CD8-positive, alpha-beta memory T cell (primary cell): ENCODE measurements at places on chromosomes 2 and 18.

DNA sequence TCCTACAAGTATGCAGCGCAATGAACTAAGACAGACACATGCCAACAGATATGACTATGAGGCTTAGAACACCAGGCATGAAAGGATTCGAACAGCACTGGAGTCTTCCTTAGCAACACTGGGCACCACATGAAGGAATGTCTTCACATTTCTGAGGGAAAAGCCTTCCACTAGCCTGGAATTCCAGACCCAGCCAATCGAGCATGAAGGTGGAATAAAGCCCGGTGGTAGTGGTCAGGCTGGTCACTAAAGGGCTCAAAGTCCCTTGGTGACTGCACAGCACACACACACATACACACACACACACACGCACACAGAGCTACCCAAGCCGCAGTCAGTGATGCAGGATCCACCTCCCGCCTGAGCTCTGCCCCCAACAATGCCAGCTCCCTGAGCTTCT, 19.7 kb upstream of the SFXN5 start:
- DNase-seq, result no peak

DNA sequence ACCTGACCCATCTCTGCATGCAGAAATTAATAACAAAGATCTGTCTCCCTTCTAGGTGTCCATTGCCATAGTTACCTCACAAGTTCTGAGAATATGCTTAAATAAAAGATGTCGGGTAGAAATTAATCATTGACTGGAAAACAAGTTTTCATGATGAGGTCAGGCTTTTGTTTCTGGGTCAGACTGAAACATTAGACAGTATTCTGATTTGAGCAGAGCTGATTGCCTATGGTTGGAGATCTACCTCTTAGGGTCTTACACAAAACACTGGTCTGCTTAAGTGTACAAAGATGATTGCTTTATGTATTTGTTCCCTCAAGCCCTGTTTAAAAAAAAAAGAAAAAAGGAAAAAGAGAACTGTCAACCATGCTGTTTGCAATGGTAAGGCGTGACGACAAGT, 956.4 kb downstream of the CPS1 start:
- no peak for DNase-seq

DNA sequence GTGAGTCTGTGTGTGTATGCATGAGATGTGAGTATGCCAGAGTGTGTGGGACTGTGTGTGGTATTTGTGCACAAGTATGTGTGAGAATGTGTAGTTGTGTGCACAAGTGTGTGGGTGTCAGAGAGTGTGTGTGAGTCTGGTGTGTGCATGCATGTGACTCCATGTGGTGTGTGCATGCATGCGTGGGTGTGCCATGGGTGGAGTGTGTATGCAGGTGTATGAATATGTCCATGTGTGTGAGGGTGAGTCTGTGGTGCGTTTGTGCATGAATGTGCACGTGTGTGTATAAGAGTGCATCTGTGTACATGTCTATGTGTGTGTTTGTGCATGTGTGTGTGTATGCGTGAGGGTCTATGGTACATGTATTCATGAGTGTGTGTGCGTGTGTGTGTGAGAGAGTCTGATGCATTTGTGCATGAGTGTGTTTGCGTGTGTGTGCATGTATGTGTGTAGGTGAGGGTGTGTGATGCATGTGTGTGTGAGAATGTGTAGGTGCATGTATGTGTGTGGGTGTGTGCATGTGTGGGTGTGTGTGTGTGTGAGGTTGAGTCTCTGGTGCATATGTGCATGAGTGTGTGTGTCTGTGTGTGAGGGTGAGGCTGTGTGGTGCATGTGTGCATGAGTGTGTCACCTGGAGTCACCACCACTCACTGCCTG, 226.8 kb downstream of the LDLRAD4 start:
- no peak for DNase-seq

DNA sequence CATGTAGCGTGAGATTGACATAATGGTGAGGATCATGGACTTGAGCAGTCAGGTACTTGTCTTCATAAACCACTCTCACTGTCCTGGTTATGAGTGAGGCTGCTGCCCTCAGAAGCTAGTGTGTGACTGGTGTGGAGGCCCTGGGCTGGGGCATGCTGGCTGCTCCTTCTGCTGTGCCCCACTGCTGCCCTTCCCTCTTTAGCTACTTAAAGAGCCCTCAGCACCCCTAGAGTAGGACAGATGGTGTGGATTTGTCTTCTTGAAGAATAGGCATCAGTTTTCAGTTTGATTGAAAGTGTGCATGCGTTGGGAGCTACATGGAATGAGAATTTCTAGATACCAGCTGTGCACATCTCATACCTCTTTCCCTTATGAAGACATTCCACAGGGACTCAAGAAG, 15.4 kb downstream of the CPLX4 start:
- no peak for DNase-seq

- DNase-seq, result no peak
Measured at GRCh38 chr2:239696559-239697207, 295.9 kb upstream of the HDAC4 start.

DNA sequence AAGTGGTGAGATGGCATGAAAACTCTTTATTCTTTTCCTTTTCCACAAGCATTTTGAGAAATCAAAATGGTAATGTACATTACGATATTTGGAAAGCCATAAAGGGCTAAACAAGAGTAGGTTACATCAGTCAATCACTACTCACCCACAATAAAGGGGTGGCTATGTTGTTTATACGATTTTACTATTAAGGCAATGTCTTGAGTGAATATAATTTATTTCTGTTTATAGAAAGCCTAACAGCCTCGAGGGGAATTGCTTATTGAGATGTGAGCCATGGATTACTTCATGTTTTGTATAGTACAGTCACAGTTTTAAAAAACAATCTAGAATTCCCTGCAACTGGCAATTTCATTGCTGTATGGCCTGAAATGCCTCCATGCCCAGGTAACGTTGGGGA, 237.5 kb upstream of the RBBP8 start:
- no peak for DNase-seq

DNA sequence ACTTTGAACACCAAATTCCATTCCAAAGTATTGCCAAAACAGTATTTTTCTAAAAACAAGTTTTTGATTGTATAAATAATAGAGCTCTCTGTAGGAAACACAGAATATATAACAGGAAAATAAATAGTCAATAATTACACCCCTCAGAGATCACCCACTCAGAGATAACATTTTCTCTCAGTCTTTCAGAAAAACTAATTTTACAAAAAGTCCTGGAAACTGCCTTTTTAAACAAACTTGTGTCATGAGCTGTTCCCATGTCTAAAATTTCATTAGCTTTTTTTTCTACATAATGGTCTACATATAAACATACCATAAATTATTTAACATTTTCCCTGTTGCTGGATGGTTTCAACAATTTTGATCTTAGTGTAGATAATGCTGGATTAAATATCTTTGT, 1.2 kb upstream of the WDSUB1 start:
- DNase-seq, result no peak

DNA sequence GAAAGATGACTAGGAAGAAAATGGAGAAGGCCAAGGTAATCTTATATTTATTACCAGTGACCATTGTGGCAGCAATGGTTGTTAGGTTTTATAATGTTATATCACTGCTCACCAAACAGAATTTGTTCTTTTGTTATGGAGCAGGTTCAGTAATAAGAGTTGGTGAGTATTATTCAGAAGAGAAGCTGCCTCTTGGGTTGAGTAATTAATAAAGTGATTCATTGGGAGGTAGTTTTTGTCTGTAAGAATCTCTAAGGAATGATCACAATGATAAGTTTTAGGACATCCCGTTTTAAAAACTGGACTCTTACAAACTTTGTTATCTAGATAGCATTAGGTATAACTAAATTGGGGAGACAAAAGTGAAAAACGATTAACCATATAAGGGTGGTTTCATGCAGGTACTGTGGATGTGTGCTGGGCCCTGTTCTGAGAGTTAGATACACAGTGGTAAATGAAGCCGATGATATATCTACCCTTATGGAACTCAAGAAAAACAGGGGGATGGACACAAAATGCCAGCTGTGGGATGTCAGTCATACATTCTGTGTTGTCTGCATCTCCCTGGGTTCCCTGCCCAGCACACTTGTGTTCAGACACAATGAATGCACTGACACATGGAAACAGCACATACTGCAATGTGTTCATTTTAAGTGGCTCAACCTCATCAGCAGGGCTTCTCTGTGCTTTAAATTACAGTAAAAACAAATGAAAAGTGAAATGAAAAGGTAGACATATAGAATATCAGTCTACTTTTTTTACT, 7.5 kb downstream of the MAP4K4 start:
- DNase-seq, result no peak

DNA sequence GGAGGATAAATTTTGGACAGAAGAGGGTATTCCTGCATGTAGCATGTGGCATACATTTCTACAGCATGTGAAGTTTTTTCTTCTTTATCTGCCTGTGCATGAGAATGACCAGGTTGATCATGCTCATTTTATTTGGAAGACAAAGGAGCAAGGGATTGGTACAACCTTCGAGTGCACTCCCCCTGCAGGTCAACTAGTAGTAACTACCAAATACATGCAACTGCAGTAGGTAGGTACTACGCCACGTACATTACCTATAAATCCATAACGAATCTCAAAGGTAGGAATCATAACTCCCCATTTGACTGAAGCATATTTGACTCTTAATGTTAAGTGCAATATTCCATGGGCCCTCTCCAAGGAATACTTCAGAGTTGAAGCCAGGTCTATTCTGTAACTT, 763.9 kb downstream of the TSN start:
- no peak for DNase-seq

DNA sequence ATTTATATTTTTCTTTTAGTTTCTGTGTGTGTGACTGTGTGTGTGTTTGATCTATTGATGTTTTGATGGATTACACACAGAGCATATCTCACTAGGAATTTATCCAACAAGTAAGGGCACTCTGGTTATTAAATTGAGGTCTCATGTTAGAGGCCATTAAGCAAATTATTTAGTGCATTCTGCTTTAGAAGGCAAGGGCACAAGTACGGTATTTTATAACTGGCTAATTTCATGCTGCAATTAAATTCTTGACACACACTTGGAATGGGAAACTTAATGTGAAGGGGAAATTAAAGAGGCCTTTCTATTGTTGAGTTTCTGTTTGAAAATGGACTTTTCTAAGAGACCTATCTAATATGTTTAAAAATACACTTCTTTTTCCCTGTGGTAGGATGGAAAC, 25.8 kb downstream of the NYAP2 start:
- no peak for DNase-seq

DNA sequence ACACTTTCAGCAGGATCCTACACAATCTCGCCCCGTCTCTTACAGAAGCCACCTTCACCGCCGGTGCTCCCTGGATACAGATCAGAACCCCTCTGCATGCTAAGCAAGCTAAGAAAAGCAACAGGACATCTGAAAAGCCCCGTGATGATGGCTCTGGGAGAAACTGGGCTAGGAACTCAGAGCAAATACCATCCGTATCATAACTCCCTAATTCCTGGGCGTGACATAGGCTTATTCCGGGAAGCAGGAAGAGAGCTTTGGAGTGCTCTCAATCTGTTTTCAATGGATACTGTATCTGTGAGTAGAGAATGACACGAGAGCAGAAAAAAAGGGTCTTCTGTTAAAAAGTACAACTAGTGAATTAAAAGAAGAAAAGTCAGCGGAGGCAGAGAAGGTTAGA, 121.6 kb downstream of the SPP2 start:
- DNase-seq, result no peak

DNA sequence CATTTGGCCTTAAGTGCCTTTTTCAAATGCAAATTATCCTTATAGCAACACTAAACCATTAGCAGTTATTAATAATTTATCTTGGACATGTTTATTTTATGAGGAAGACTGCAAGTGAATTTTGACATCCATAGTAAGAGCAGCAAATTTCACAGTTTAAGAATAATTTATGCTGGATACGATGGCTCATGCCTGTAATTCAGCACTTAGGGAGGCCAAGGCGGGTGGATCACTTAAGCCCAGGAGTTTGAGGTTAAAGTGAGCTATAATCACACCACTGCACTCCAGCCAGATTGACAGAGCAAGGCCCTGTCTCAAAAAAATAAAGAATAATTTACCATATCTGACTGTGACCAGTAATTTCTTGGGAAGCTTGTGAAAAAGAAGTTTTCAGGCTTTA, 286.2 kb downstream of the TMX3 start:
- no peak for DNase-seq

DNA sequence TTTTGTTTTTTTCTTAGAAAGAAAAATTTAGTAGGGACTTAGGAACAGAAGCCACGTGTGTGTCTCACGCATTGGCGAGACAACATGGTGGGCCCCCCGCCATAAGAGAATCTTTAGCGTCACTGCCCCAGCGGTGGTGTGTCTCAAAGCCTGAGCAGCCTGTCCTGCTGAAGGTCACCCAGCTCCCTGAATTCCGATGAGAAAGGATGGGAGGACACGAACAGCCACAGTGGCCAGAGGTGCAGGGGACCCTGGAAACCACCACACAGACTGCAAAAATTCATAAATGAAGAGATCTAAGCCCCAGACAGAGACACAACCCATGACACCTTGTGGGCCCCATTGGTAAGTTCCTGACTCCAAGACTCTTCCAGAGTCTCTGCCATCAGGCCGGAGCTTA, 266.1 kb upstream of the RAB6C start:
- DNase-seq, result no peak

- peak; percentile 90 for DNase-seq
Measured at GRCh38 chr2:218896501-218897393, 16.1 kb downstream of the WNT10A start.

DNA sequence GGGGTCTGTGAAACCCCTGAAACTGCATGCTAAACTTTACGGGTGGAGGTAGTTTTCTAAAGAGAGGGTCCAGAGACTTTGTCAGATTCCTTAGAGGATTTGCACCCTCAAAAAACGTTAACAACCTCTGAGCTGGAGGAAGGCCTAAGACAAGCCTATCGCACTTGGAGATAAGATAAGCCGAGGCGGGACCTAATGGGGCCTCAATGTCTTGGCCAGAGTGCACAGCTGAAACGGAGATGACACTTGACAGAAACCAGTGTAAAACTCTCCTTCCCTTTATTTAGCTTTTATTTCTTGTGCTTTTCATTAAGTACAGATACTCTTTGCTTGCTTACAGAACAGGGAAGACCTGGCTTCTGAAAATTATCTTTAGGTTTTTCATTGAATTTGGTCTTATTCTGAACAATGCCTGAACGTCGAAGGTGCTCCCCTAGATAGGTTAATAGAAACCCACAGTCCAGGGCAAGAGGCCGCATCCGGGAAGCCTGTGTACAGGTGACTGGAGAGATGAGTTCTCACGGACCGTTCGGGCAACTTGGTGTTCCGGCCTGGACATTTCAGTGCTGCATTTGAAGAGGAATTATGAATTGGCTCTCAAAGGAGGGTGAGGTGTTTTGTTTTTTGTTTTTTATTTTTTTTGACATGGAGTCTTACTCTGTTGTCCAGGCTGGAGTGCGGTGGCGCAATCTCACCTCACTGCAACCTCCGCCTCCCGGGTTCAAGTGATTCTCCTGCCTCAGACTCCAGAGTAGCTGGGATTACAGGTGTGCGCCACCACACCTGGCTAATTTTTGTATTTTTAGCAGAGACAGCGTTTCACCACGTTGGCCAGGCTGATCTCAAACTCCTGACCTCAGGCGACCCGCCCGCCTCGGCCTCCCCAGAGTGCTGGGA, 49.7 kb downstream of the SH3BP4 start:
- DNase-seq, result no peak

DNA sequence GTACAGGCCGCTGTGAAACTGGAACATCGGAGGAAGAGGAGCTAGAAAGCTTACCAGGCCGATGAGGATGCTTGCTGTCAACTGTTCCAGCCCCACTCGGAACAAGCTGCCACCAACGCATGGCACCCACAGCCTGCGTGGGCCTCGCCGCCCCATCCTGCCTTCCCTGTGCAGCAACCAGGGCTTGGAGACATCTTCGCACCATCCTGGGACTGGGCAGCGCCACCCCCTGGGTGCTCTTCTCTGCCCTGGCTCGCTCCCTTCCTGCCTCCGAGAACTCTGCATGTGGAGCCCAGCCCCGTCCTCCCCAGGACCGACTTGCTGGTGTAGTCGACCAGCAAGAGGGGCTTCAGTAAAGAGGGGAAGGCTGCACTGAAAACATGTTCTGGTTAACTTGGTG, 10.8 kb downstream of the TMEM18 start:
- DNase-seq, result no peak
